ENCODE measurements at places on chromosomes 12 and 14. TPM values are rescaled to one million over a fixed set of nuclear protein-coding genes. Genes with fewer than 3 reads are reported as not detected.

PDE3A gene
- 161 TPM for total RNA-seq

GRCh38 chr12:48712209-48712608 lies 4.3 kb downstream of the CCNT1 start:
- DNase-seq, result no peak

DNA sequence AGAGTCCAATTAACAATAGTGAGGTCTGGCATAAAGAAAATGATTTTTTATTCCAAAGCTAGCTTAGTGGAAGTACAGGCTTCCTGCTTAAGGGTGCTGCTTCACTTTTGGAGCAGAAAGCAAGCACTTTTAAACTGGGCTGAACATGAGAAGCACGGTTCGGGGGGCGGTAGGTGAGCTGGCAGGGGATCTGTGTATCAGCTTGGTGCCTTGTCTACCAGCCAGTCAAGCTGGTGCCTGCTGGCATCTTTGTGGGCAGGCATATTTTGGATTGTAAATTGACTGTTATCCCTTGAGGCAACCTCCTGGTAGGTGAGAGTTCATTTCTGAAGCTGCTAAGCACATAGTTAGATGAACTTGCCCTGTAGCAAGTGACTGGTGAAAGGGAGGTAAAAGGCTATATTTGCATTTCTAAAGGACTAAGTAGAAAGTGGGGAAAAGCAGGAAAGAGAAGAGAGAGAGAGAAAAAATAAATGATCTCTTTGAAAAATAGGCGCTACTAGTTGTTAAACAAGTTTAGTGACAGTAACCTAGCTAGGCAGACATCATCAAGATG lies 121.1 kb upstream of the SYT10 start:
- DNase-seq, result no peak

GRCh38 chr12:3364226-3364625 lies 126.8 kb upstream of the PRMT8 start:
- no peak for DNase-seq

Data from left ventricle myocardium inferior (tissue), 1 donor.